ENCODE measurements at places on chromosomes 7 and 10.
A peak's percentile ranks its signal among the peaks of the same experiment; 100 is the strongest.

GRCh38 chr10:816958-817357, 114.5 kb downstream of the LARP4B start:
- no peak for DNase-seq

DNA sequence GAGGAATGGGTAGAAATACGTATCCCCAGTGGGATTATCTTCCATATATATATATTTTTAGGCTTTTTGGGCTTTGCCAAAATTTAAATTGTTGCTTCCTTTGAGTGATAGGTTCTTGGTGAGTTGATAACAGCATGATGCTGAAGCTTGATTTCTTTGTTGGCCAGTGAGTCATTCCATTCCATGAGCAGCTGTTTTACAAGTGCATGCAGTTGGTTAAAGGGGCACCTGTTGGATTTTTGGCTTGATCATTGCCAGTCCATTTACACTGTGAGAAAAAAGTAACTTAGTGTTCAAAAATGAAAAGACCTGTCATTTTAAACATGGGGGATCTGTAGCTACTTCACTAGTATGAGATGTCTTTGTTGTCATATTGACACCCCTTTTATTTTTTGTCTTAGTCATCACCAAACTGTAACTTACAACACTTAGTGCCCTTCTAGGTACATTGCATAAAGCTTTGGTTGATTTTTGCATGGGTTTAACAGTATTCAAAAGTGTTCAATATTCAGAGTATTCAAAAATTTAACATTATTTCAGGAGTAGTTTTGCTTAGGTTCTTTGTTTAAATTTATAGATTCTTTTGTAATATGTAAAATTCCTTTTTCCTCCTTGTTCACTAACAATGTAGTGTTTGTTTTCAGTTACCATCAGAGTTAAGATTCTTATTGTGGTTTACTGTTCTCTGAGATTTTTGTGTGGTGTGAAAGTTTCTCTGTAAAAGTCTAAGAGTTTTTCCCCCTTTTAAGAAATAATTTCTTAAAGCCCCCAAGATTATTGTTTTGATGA, 8.8 kb downstream of the AKAP9 start:
- DNase-seq = no peak

DNA sequence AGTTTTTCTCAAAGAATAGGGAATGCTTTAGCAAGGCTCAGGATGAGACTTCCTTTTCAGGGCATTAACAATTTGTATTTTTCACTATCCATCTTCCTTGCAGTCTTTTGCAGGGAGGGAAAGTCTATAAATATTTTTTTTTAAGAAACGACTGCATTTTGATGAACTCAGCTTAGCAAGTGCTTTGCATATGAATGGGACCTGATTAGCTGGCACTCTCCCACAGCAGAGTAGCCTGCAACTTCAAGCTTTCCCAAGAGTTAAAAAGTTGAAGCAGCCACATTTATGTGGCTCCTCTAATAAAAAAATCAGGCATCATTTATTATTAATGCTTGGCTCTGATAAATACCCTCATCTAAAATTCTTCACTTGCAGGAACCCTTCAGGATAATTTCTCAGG, 134.0 kb downstream of the GRID1 start:
- DNase-seq = no peak

- no peak for DNase-seq
Measured at GRCh38 chr10:70540789-70541360, 61.7 kb downstream of the PRF1 start.

- peak; percentile 66 for DNase-seq
Measured at GRCh38 chr10:22251751-22252223, 34.0 kb upstream of the EBLN1 start.

DNA sequence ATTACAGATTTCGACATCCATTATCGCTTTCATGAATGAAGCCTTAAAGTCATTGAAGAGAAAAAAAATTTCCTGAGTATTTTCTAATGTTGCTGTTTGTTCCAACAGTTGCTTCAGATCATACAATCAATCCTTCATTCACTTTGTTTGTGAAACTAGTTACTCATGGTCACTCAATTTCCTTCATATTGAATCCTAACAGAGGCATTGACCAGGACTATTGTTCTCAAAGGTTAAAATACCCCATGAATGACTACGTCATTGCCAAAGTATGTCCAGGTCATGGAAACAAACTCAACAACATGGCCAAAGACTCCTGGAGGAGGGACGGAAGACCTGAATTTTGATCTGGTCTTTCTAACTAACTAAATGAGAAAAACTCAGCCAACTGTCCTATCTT, 54.0 kb upstream of the ABCB5 start:
- DNase-seq = no peak

DNA sequence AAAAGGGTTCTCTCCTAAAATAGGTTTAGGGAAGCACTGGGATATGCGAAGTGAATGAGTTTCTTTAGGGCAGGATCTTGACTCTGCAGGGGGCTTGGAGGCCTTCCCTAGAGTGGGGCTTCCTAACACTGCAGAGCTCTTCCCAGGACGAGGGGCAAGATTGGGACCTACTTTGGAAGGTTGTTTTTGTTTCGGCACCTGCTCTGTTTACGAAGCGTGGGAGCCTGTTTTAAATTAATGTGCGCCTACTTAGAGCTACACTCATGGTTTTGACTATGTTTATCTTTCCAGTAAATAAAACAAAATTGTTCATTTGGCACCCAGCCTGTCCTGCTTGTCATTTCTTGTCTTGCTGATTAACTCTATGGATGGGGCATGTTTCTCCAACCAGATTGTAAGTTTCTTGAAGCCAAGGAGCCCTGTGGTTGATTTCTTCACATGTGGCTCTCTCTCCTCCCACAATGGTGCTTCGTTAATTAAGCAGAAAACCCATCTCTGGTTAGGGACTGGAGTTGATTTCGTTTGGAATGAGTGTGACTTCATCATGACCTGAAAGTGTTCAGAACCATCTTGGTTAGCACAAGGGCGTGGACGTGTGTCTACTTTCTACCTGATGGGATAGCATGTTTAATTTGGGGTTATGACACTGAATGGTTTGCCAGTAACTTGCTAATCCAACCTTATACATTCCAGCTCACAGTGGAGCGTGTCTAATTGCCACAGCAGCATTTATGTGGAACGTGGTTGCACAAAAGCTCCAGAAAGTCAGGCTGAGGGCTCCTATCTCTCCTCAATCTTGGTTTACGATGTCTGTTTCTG, 98.1 kb downstream of the TCF7L2 start:
- no peak for DNase-seq

- no peak for DNase-seq
Measured at GRCh38 chr7:149856583-149856982, 17.2 kb upstream of the ATP6V0E2 start.

- DNase-seq = no peak
Measured at GRCh38 chr7:131625817-131626372, 69.5 kb upstream of the PODXL start.
